Non-pigmented ciliary epithelial cell (primary cell): ENCODE measurements at places on chromosomes 5 and 9.
A peak's percentile ranks its signal among the peaks of the same experiment; 100 is the strongest.

- no peak for DNase-seq
Measured at GRCh38 chr5:139584137-139584536, 23.0 kb downstream of the UBE2D2 start.

GRCh38 chr9:79465156-79465555 lies 106.6 kb upstream of the TLE4 start:
- DNase-seq = no peak

- no peak for DNase-seq
Measured at GRCh38 chr9:126591083-126591482, 22.6 kb upstream of the LMX1B start.

GRCh38 chr5:2851895-2852294 lies 100.4 kb upstream of the IRX2 start:
- no peak for DNase-seq

DNA sequence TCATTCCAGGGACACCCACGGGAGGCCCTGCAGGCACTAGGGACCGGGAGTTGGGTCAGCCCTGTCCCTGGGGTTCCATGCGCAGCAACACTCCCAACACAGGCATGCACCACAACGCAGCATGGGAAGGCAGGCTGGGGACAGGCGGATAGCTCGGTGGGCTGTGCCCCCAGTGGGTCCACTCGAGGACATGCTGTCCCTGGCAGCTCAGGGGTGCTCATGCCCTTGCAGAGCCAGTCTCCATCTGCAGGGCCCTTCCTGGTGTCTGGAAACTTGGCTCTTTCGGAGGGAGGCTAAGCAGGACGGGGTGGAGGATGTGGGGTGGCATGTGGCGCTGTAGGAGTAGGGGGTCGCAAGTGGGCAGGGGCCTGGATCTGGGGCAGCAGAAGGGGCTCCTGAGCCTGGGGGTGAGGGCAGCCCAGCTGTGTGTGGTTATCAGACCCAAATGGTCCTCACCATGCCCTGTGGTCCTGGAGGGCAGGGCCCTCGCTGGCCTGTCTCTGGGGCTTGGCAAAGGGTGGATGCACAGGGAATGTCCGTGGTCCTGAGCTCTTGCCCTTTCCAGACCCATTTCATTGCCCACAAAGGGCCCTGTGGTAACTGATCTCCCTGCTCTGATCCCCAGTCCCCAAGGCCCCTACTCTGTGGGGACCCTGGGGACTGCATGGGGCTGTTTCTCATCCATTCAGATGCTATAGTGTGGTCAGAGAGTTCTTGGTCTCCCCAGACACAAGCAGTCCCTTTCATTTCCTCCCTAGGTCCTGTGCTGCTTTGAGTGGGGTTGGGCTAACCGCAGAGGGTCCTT lies 90.3 kb upstream of the PHYKPL start:
- DNase-seq = no peak

DNA sequence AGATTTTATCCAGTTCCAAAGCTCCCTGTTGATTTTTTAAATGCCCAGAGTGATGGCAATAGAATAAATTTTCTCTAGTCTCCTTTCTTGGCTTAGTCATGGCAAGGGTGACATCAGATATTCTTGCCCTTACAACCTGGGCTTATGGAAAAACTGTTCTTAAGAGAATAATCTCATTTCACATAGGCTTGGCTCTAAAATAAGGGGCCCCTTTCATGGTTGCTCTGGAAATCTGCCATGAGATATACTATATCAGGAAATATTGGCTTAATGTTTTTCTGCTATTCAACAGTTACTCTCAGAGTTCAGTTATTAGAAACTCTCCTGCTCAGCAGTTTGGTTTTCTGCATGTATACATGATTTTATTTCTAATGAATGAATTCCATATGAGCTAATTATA lies 7.8 kb downstream of the HMHB1 start:
- DNase-seq = no peak

- no peak for DNase-seq
Measured at GRCh38 chr5:916441-917293, 24.0 kb downstream of the TRIP13 start.

- DNase-seq = no peak
Measured at GRCh38 chr9:101132801-101133200, 104.3 kb downstream of the PLPPR1 start.

GRCh38 chr5:131378721-131379541 lies 115.1 kb downstream of the CDC42SE2 start:
- DNase-seq = no peak

DNA sequence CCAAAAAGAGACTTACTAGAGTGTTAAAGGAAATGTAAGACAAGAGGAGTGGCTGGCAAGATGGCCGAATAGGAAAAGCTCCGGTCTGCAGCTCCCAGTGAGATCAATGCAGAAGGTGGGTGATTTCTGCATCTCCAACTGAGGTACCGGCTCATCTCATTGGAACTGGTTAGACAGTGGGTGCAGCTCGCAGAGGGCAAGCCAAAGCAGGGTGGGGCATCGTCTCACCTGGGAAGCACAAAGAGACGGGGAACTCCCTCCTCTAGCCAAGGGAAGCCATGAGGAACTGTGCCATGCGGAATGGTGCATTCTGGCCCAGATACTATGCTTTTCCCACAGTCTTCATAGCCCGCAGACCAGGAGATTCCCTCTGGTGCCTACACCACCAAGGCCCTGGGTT lies 308.7 kb downstream of the AGTPBP1 start:
- no peak for DNase-seq

- DNase-seq = no peak
Measured at GRCh38 chr9:74803376-74804017, 84.2 kb downstream of the TRPM6 start.

- peak; percentile 73 for DNase-seq
Measured at GRCh38 chr5:43514471-43514815, 505 bp downstream of the C5orf34 start.

DNA sequence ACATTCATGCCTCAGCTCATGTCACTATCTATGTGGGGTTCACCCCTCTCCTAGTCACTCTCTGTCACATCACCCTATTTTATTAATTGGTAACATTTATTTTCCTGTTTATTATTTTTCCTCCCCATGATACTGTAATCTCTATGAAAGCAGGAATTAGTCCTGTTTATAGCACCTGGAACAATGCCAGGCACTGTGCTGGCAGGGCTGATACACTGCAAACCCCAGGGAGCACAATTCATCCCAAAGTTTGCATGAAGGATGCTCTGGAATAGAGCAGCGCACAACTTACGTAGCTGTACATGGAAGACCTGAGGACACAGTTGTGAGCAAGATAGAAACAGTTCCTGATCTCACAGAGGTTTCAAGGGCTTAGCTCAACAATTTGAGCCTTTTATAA lies 103.2 kb downstream of the NSG2 start:
- no peak for DNase-seq

DNA sequence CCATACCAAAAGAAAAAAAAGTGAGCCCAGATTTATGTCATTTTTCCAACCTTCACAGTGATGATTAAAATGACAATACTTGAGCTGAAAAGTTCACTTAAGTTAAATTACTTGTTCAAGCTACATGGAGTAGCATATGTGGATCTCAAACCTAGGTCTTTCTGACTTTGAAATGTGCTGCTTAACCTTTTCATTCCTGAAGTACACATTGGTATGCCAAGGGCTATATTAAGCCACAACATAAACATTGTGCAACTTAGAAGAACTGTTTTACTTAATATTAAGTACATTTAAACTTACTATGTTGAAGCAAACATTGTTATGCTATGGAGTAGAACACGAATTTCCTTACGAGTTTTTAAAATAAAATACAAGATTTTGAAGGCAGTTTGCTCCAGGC lies 105.0 kb downstream of the GIN1 start:
- peak; percentile 28 for DNase-seq

DNA sequence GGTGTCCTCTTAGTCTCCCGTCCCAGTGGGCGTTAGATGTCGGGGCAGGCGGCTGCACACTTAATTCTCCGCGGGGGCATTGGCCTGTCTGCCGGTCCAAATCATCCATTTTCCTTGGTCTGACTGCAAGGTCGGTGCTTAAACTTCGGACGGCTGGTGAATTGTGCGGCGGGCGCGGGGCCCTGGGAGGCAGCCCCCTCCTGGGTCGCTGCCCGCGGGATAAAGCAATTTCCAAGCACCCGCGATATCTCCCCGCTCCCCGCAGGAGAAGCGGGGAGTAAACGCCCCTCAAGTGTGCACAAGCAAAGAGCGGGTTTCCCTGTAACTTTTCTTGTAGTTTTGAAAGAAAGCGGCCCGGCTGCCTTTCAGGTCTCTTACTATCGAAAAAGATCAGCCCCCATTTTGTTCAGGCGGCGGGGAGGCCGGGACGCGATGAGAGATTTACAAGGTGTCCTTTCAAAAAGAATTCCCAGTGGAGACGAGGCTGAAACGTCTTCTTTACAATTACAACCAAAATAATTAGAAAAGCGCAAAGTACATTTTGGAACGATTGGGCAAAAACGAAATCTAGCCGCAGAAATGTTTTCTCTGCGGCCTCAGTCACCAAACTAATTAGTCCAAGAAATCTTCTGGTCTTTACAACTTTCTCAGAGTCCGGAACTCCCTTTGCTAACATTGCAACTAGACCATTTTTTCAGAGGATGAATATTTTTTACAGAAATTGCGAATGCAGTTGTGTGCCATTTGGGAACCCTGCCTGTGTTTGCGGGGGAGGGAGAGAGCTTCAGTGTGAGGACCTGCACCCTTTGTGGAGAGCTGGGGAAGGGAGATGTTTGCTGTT lies 1.8 kb downstream of the IRX1 start:
- DNase-seq = no peak

DNA sequence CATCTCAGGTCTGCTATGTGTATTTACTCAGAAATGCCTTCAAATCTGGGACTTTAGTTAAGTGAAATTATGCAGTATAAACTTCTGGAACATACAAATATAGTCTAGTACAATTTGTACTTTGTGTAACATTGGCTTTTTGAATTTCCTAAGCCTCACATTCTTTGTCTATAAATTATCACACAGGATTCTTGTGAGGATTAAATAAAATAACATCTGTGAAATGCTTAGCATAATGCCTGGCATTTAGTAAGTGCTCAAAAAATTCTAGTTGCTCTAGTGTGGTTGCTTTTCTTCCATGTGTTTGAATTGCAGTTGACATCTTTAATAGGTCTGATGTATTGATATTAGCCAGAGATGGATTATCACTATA lies 2.6 kb downstream of the HMMR start:
- no peak for DNase-seq

GRCh38 chr5:658103-658502 lies 35.0 kb downstream of the TPPP start:
- DNase-seq = no peak

DNA sequence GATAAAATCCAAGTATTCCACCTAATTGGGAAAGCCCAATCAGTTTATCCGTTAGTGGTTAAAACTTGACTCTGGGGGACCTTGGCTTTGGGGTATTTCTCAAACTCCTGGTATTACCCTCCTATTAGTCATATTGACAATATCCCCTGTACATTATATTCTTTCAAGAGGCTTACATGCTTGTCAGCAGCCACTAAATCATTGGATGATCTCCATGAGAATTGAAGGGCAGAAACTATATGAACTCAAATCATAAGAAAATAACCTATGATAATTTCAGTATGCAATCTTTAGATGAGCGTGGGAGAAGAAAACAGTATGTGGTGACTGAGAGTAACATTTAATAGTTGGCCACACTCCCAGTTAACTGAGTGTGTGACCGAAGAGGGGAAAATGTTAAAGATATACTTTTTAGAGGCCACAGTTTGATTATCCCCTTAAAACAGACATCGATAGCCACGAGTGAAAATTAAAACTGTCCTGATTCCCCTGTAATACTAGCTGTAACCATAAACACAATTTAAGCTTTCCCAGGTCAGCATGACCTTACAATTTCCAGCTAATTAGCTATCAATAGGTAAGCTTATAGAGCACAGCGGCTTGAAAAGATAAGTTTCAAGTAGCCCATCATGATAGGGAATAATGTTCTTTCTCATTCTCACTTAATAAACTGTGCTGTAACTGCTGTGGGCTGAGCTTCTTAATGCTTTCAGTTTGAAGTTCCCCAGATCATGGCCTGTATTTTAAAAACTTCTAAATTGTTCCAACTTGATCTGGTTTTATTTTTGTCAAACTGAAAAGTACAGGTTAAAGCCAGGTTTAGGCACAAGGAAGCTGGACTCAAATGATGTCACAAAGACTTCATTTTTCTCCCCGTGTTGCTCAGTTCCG lies 58.6 kb downstream of the PUM3 start:
- no peak for DNase-seq

DNA sequence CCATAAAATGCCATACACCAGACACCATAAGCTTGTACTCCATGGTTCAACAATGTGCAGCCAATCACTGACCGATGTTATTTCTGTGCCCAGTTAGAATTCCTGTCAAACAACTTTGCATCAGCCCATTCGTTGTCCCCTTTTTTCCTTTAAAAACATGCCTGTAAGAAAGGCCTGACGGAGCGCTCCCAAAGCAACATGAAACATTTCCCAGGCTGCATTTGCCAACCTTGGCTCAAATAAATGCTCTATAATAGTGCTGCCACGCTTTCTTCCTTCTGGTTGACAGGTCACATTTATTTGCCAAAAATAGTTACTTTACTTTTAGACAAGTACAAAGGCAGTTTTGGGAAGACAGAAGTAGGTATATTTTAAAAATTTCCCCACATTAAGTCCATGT lies 735.6 kb upstream of the PTPRD start:
- DNase-seq = no peak

GRCh38 chr5:35345222-35345621 lies 114.9 kb upstream of the PRLR start:
- DNase-seq = no peak

DNA sequence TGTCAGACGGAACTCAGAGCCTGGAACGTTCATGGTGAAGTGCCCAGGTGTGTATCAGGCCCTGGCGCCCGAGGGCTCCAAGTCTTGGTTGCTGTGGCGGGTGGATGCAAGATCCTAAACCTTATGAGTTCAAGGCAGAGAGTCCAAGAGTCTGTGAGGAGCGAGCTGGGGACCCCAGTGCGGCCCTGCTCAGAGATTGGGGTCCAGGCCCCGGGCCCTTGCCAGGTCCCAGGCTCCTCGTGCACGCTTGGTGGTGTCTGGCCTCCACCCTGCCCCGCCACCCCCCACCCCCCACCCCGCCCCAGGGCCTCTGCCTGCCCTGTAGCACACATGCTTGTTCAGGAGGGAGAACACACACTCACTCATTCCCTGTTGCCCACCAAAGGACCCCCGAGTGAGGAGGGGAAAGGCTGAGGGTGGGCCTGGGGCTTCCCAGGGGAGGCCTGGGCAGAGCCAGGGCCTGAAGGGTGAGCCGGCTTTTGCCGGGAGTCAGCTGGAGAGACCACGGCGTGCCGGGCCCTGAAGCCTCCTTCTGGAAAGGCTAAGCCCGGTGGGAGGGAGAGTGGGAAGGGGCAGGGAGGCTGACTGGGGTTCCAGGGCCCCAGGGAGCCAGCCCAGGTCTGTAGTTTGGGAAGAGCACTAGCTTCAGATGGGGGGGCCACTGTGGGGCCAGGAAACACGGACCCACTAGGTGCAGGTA lies 37.1 kb downstream of the FAM163B start:
- no peak for DNase-seq
